ENCODE measurements at places on chromosomes 2 and 18.

GRCh38 chr2:161947406-161947805 lies 126.6 kb downstream of the DPP4 start:
- no peak overlapping the region for H3K4me3 ChIP-seq
- peaks cover 5% of the 10 kb centered on the region for H3K27me3 ChIP-seq
- DNase-seq, result no peak
- H3K27ac ChIP-seq, result no peak overlapping the region

DNA sequence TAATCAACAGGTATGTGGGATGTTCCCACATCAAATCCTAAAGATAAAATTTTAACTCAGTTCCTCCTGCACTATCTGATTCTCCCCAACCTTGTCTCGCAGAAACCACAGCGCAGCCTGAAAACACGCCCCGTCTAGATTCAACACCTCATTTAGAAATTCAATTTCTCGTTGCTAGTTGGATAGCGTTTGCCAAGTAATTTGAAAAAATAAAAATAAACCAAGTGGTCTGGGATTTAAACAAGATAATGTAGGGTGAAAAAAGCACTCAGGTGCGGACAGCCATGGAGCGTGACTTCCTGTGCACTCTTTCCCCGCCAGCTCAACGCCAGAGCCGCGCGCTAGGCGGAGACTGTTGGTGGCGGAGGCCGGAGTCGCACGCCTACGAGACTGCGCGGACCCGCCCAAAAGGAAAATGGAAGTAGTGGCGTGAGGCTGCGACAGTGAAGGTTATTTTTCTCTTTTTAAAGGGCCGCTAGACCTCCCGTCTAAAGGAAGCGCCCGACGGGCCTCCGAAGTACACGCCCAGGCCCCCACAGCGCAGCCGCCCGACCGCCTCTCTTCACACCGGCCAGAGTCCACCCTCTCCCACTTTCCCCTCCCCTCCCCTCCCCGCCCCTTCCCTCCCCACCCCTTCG lies 615 bp upstream of the CCNT2 start:
- peak overlapping the region; percentile 96 for H3K4me3 ChIP-seq
- H3K27ac ChIP-seq, result peak overlapping the region; percentile 97
- DNase-seq, result no peak
- peaks cover 33% of the 10 kb centered on the region for H3K4me1 ChIP-seq
- peaks cover 13% of the 10 kb centered on the region for H3K36me3 ChIP-seq
- no peaks in the 10 kb centered on the region for H3K27me3 ChIP-seq

DNA sequence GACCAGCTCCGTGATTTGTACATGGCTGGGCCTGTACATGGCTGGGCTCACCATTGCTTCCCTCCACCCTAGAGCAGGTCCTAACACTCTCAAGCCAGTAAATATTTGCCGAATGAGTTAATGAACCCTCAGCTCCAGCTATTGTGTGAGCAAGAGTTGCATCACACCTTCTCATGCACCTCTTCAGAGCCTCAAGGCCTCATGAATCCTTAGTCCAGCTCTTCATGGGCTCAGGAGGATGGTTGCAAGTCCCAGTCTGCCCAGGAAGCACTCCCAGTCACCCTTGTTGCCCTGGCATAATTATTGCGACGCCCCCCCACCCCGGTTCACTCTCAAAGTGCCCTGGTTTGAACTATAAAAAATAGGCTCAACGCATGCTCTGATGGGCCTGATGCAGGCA lies 30.1 kb upstream of the GNAL start:
- no peaks in the 10 kb centered on the region for H3K36me3 ChIP-seq
- H3K4me1 ChIP-seq, result peaks cover 7% of the 10 kb centered on the region
- H3K4me3 ChIP-seq, result no peak overlapping the region
- no peak for DNase-seq
- peaks cover 27% of the 10 kb centered on the region for H3K27me3 ChIP-seq

DNA sequence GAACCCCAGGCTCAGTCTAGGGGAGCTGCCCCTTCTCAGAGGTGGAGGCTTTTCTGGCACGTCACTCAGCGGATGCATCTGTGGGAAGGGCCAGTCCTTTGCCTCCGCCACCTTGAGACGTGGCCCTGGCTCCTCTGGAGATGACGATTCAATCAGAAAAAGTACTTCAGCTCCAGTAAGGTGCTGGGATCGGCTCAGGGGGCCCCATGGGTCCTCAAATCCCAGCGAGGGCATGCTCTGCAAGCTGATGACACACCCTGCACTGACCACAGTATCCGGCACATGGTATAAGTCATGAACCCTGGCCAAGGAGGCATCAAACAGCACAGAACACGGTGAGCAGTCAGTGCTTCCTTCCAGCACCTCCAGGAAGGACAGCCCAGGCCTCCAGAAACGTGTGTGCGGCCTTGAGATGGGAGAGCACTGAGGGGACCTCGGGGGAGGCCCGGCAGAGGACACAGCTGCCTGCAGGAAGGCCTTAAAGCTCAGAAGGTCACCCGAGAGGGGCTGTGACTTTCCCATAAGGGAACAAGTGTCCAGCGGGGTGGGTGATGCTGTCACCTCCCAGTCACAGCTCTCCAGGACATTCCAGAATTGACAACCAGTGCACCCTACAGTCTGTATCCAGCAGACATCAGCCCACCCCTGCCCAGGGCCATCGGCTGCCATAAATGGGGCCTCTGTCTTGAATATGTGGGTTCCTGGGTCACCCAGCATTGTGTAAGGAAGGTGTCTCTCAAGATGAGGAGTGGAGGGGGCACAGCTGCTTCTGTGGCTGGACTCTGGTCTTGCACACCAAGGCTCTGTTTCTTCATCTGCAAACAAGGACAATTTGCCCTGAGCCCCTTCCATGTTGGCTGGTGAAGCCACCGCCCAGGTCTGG lies 205.8 kb downstream of the NDUFA10 start:
- DNase-seq, result no peak
- peaks cover 16% of the 10 kb centered on the region for H3K27me3 ChIP-seq

- H3K4me3 ChIP-seq, result no peak overlapping the region
- DNase-seq, result no peak
- H3K36me3 ChIP-seq, result no peaks in the 10 kb centered on the region
- no peak overlapping the region for H3K27ac ChIP-seq
- H3K27me3 ChIP-seq, result peaks cover 13% of the 10 kb centered on the region
- H3K4me1 ChIP-seq, result no peaks in the 10 kb centered on the region
These were observed 37.0 kb upstream of the EPC2 start for GRCh38 chr2:148607566-148607965.

GRCh38 chr2:46982351-46983064 lies 66.9 kb upstream of the MCFD2 start:
- peaks cover 7% of the 10 kb centered on the region for H3K36me3 ChIP-seq
- peaks cover 53% of the 10 kb centered on the region for H3K4me1 ChIP-seq
- peak overlapping the region; percentile 63 for H3K27ac ChIP-seq

GRCh38 chr2:231711677-231712450 lies 3.5 kb downstream of the PTMA start:
- DNase-seq, result no peak
- H3K4me3 ChIP-seq, result peak overlapping the region; percentile 88
- H3K27ac ChIP-seq, result peak overlapping the region; percentile 81
- peaks cover 7% of the 10 kb centered on the region for H3K27me3 ChIP-seq
- peaks cover 29% of the 10 kb centered on the region for H3K36me3 ChIP-seq
- H3K4me1 ChIP-seq, result peaks cover 50% of the 10 kb centered on the region

DNA sequence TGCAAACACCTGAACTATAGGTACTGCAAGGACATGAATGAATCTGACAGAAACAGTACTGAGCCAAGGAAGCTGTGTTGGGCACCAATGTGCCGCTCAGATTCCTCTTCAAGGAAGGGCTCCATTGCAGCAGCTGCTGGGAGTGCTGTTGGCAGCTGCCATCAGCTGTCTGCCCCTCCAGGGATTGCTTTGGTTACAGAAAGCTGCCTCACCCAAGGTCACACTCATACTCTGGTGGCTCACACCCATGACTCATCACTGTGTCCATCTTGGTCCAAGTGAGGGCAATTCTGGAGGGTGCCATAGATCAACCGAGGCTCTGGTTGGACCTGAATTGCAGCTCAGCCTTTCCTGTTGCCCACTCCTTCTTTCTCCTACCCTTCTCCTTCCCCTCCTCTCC lies 24.4 kb upstream of the TRPM8 start:
- no peaks in the 10 kb centered on the region for H3K4me1 ChIP-seq
- no peak overlapping the region for H3K4me3 ChIP-seq
- no peaks in the 10 kb centered on the region for H3K27me3 ChIP-seq
- H3K36me3 ChIP-seq, result no peaks in the 10 kb centered on the region
- DNase-seq, result no peak

- peaks cover 12% of the 10 kb centered on the region for H3K4me1 ChIP-seq
- peaks cover 5% of the 10 kb centered on the region for H3K27me3 ChIP-seq
- H3K36me3 ChIP-seq, result no peaks in the 10 kb centered on the region
- H3K27ac ChIP-seq, result no peak overlapping the region
- no peak overlapping the region for H3K4me3 ChIP-seq
These were observed 85.9 kb upstream of the RTN4 start for GRCh38 chr2:55136138-55136541.

DNA sequence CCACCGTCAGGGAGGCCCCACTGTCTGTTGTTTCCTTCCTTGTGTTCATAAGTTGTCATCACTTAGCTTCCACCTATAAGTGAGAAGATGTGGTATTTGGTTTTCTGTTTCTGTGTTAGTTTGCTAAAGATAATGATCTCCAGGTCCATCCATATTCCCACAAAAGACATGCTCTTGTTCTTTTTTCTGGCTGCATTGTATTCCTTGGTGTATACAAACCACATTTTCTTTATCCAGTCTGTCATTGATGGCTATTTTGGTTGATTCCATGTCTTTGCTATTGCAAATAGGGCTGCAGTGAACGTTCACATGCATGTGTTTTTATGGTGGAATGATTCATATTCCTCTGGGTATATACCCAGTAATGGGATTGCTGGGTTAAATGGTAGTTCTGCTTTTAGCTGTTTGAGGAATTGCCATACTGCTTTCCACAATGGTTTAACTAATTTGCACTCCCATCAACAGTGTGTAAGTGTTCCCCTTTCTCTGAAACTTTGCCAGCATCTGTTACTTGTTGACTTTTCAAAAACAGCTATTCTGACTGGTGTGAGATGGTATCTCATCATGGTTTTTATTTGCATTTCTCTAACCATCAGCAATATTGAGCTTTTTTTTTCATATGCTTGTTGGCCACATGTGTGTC lies 156.6 kb upstream of the NOSTRIN start:
- H3K27me3 ChIP-seq, result no peaks in the 10 kb centered on the region
- H3K4me3 ChIP-seq, result no peak overlapping the region
- no peak for DNase-seq
- no peaks in the 10 kb centered on the region for H3K36me3 ChIP-seq
- H3K27ac ChIP-seq, result no peak overlapping the region

DNA sequence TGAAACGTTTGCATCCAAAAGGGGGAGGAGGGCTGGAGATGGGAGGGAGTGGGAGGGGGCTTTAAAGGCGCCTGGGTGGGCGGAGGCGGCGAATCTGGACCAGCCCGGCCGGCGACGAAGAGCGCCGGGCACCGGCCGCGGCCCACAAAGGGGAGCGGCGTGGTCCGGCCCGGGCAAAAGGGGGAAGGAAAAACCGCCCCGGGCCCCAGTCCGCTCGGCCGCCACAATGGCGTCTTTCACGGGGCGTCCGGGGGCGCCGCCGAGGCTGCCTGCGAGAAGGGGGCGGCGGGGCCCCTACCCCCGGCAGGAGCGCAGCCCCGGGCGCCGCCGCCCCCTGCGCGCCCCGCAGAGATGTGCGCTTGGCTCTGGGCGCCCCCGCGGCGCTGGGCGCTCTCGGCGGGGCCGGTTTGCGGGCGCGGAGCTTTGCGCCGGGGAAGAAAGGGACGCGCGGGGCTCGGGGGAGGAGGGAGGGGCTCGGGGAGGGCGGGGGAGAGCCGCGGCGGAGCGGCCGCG lies 108.1 kb upstream of the KCTD1 start:
- H3K27ac ChIP-seq, result no peak overlapping the region
- H3K36me3 ChIP-seq, result no peaks in the 10 kb centered on the region
- DNase-seq, result no peak
- H3K27me3 ChIP-seq, result peaks cover 43% of the 10 kb centered on the region
- H3K4me1 ChIP-seq, result peaks cover 25% of the 10 kb centered on the region

GRCh38 chr2:111622859-111623258 lies 261.1 kb downstream of the ANAPC1 start:
- H3K27me3 ChIP-seq, result peaks cover 7% of the 10 kb centered on the region
- DNase-seq, result peak; percentile 29

- H3K4me3 ChIP-seq, result no peak overlapping the region
- no peaks in the 10 kb centered on the region for H3K36me3 ChIP-seq
- DNase-seq, result no peak
- peaks cover 19% of the 10 kb centered on the region for H3K4me1 ChIP-seq
- no peak overlapping the region for H3K27ac ChIP-seq
These were observed 136.7 kb upstream of the CWC22 start for GRCh38 chr2:180143633-180144337.

DNA sequence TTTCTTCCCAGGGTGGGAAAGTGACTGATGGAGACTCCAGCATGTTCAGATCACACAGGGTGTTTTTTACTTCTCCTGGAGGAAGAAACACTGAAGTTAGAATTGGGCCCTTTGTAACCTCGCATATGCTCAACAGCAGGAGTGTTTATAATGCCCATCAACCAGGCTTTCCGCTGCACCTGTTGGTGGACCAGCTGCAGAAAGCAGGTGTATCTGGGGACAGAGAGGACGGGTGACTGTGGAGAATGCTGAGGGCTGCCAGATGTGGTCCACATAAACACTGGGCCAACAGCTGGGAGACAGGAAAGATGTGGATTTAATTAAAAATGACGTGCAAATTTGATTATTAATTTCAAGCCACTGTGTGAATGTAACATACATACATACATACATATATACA lies 335.5 kb upstream of the SPRED2 start:
- H3K4me1 ChIP-seq, result no peaks in the 10 kb centered on the region
- DNase-seq, result no peak

DNA sequence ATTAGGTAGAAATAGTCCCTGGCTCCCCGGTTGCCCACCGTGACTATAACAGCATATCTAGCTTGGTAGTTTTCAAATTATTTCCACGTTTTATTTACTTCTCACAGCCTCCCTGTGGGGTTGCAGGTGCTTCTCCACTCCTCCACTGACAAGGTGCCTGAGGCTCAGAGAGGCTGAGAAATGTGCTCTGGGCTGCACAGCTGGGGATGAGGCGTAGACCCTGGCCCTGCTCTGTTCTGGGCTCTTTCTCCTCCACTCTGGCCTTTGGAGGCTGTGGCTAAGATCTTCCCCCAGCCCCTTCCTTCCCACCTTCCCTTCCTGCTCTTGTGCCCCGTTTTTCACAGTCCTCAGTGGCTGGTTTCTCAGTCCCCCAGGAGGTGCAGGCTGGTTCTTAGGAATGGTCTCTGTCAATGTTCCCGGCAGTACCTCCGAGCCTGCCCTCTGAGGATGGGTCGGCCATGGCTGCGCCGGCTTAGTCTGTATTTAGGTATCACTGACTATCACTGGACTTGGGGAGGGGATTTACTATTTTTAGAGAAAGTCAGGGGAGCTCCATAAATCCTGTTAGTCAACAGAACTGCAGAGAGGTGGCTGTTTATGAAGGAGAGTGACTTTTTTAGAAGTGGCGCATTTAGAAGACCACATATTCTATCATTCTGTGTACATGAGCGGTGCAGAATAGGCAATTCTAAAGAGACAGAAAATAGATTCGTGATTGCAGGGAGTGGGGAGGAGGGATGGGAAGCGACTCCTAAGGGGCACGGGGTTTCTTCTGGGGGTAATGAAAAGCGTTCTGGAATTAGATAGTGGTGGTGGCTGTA lies 35.0 kb downstream of the HPCAL1 start:
- peaks cover 21% of the 10 kb centered on the region for H3K4me1 ChIP-seq
- peaks cover 12% of the 10 kb centered on the region for H3K36me3 ChIP-seq
- H3K27me3 ChIP-seq, result no peaks in the 10 kb centered on the region
- no peak overlapping the region for H3K4me3 ChIP-seq
